ENCODE measurements at places on chromosomes 12 and 14.
A peak's percentile ranks its signal among the peaks of the same experiment; 100 is the strongest.

GRCh38 chr12:19916974-19917373 is 451.4 kb upstream of the PDE3A start:
- DNase-seq, result no peak

DNA sequence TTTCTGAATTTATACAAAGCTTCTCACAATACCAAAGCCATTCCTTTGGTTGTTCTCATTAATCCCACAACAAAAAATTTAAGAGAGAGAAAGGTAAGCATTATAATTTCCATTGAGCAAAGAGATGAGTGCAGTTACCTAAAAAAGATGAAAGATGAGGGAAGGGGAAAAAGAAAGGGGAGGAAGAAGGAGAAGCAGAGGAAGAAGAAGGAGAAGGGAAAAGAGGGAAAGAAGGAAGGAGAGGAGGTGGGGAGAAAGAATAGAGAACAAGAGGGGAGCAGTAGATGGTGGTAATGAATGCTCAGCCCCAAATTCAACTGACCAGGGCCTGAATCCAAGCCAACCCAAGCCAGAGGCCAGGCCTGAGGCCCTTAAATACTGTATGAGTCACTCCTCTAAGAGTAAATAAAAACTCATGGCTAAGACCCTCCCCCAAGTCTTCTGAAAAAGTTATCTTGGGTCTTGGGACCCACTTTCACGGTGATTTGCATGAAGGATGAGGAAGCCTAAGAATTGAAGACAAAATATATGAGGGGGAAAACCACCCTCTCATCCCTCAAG is 144.6 kb downstream of the ITPR2 start:
- DNase-seq, result no peak

GRCh38 chr14:71430678-71431376 is 501.4 kb upstream of the RGS6 start:
- DNase-seq, result no peak

DNA sequence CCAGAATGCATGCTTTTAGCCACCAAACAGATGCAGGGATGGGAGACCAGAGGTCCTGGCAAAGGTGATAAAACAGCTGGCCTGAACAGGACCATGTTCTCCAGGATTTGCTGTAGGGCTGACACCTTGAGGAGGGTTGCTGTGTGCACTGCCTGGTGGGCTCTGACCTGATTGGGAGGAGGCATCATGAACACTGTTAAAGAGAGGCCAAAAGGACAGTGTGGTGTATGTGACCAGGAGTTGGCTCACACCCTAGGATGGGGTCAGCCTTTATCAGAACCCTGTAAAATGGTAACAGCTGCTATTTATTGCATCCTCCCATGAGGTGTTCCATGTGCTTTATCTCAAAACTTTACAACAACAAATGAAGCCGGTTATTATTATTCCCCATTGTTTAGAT is 8.8 kb downstream of the SYNDIG1L start:
- DNase-seq, result no peak

- DNase-seq, result no peak
Measured at GRCh38 chr14:68734231-68734732, 58.6 kb downstream of the ZFP36L1 start.

DNA sequence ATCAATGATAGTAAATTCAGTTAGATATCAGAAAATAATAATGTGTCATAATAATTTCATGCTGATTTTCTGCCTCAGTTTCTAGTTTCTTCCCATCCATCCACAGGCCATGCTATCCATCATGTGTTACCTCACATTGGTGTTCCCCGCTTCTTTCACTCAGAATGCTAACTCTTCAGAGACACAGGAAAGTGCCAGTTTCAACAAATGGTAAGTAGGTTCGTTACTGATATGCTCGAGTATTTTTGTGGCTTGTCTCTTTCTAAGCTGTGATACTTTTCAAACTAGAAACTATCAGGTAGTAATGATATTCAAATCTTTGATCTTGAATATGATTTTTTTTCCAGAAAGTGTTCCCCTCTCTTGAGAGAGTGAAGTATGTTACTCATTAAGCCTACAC is 1.5 kb downstream of the KLRB1 start:
- no peak for DNase-seq

GRCh38 chr14:37186865-37187264 is 10.9 kb upstream of the MIPOL1 start:
- DNase-seq, result no peak

DNA sequence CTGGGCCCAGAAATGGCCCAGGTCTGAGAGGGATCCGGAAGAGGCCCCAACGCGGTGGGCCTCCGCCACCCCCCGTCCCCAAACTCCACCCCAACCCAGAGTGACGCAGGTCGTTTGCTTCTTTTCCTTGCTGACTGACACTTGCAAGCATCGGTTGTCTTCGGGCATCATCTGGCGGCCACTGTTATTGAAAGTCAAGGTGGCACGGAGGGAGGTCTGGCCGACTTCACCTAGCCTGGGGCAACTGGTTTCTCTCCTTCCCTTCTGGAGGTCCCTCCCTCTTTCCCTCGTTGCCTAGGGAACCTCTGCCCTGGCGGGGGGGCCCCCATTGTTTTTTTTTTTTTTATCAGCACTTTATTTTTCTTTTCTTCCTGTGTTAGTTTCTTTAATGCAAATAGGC is 241.8 kb downstream of the ALG10 start:
- no peak for DNase-seq

DNA sequence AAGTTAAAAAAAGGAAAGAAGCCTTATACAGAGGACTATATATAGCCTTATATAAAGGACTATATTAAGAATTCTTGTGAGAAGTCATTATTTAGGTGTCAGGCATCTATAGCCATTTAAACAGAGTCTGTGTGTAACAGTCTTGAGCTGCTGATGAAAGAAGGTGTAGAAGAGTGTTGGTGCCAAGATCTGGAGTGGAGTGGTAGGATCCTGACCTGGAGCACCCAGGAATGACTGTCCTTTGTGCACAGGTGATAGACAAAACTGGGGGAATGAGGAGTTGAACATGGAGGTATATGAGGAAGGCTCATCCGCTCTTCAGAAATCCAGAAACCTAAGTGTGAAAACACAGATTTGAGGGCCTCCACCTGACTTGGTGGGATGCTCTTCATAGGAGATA is 747.3 kb downstream of the NRXN3 start:
- DNase-seq, result no peak

GRCh38 chr14:64218344-64219240 is 75.6 kb downstream of the ESR2 start:
- no peak for DNase-seq

DNA sequence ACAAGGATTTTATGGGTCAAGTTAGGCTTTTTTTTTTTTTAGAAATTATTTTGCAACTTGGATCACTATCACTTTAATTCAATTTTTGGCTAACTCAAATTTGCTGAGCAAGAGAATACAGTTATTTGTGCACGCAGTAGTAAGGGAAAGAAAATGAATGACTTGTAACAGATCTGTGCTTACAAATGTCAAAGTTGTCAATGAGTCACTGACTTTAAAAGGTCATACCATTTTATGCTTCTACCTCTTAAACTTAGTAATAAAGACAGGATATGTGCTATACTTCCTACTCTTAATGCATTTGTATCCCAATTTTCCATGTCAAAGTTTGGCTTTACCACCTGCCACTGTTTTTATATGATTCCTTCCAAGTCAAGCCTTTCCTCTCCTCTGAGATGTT is 131.1 kb upstream of the FBXO33 start:
- DNase-seq, result no peak

DNA sequence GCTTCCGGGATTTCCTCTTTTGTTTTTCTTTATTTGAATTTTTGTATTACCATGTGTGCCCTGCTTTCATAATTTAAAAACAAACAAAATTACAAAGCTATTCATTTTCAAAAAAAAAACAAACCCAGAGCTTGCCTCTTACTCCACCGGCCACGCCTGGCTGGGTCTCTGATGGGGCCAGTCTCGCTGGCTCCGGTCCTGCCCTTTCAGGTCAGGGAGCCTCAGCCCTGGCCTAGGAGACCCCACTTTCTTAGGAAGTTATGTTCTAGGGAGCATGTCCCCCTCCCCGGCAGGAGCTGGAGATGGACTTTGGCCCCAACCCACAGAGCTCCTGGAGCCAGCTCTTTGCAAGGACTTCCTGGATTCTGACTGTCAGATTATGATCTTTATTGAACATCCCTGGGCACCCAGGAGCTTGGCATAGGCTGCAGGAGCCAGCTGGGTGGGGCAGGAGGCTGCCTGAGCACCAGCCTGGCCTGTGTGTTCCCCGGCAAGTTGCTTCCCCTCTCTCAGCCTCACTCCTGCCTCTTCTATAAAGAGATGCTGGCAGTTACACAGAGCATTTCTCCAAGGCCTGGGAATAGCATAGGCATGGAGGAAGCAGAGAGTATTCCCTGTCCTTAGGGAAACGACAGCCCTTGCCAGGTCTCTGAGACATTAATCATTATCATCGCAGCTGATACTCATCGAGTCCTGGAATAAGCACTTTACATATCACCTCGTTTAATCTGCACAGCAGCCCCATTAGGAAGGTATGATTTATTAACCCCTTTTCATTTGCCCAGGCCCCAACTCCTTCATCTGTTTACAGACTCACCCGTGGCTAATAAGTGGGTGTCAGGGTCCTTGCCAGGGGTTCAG is 3.5 kb downstream of the DEGS2 start:
- DNase-seq, result no peak

- DNase-seq, result no peak
Measured at GRCh38 chr12:52331833-52332232, 10.6 kb upstream of the KRT83 start.

DNA sequence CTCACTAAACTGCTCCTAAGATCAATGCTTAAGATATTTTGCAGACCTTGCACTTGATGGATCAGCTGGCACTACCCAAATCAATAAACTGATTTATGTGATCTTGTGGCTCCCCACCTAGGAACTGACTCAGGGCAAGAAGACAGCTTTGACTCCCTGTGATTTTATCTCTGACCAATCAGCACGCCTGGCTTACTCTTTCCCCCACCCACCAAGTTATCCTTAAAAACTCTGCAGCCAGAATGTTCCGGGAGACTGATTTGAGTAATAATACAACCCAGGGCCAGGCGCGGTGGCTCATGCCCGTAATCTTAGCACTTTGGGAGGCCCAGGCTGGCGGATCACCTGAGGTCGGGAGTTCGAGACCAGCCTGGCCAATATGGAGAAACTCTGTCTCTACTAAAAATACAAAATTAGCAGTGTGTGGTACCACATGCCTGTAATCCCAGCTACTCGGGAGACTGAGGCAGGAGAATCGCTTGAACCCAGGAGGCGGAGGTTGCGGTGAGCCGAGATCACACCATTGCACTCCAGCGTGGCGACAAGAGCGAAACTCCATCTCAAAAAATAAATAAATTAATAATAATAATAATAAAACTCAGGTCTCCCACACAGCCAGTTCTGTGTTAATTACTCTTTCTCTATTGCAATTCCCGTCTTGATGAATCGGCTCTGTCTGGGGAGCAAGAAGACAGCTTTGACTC is 12.0 kb downstream of the MORN3 start:
- DNase-seq, result no peak

GRCh38 chr12:62738105-62738504 is 196.8 kb downstream of the PPM1H start:
- no peak for DNase-seq

DNA sequence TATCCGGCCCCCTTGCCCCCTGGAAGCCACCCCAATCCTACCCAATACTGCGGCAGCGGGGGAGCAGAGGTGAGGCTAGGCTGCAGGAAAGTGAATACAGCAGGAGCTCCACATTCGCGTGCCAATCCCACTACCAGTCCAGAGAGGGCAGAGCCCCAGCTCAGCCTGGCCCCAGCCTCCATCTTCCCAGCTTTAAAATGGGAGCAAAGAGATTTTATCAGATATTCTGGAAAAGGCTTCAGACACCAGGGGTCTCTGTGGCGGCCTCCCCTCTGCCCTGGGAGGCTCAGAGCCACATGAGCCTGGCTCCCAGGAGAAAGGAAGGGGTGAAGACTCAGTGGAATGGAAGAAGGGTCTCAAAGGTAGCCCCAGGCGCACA is 72.7 kb downstream of the NCOR2 start:
- no peak for DNase-seq

DNA sequence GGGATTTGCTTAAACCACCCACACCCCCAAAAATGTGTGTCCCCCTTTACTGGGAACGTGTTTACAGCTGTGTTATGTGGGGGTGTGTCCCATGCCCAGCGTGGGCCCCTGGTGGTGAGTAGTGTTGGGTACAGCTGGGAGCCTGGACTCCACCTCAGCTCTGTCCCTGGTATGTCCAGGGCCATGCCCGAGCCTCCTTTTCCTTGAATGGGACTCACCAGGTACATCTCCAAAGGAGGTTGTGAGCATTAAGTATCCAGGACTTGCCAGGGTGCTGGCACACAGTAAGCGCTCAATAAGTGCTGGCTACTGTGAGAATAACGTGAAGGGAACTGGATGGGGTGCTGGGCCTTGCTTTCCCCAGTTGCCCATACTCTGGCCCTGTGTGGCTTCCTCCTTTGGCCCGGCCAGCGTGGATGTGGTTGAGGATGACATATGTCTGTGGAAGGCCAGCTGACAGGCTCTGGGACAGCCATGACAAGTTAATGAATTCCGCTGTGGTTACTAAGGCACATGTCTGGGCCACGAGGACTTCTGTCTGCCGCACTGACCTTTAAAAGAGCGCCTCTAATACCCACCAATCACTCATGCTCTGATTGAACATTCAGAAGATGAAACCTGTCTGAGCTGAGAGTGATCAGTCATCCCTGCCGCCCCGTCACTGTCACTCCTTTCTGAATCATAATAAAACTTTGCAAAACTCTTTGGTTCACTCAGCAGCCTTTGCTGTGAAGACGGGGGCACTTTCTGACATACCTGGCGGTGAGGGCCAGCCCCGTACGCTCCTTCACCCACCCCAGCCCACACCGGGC is 74.7 kb downstream of the DIO3 start:
- DNase-seq, result no peak

- no peak for DNase-seq
Measured at GRCh38 chr14:96422992-96423391, 31.1 kb downstream of the AK7 start.

- no peak for DNase-seq
Measured at GRCh38 chr12:104604995-104605675, 148.4 kb downstream of the CHST11 start.

DNA sequence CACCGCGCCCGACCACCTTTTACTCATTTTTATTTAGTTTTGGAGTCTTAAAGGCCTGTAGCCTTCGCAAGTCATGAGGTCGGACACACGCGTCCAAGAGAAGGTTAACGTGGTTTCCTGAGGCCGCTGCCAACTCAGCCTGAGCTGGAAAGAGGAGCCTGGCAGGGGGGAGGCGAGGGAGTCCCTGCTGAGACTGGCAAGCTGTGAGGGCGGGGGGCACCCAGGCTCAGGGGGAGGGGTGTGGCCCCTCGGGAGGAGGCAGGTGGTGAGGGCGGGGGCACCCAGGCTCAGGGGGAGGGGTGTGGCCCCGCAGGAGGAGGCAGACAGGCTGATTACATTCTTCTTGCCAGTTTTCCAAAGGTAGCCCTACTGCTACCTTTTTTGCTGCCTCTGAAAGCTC is 143.2 kb downstream of the PIWIL1 start:
- DNase-seq, result peak; percentile 96

- no peak for DNase-seq
Measured at GRCh38 chr14:23447361-23448350, 12.2 kb upstream of the MYH7 start.

All from NCI-H2171 treated with DMSO at 0.1 percent for 48 hours (cell line).